Stimulated activated CD8-positive, alpha-beta memory T cell treated with anti-CD3 and anti-CD28 coated beads, Interleukin-4, amount 100 ng/mL, for 1 hour (primary cell): ENCODE measurements at places on chromosomes 7 and 10.

DNA sequence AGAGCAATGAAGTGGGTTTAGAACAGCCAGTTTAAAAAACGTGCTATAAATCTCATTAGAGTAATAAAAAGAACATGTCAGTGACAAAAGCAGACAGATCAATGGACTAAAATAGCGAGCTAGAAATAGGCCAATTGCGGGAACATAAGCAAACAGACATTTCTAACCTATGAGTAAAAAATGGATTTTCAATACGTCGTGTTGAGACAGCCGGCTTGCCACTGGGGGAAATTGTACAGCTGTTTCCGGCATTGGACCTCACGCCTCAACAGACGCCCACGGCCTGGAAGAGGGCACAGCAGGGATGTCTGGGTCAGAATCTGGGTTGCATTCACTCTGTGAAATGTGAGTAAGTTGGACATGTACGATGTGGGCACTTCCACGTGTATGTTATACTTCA lies 92.9 kb downstream of the SVOPL start:
- no peak for DNase-seq

GRCh38 chr7:131625817-131626372 lies 69.5 kb upstream of the PODXL start:
- DNase-seq, result no peak

- DNase-seq, result no peak
Observed at GRCh38 chr7:90563286-90563685, 32.8 kb upstream of the CDK14 start.

GRCh38 chr10:71978476-71978875 lies 14.3 kb downstream of the CHST3 start:
- DNase-seq, result no peak

DNA sequence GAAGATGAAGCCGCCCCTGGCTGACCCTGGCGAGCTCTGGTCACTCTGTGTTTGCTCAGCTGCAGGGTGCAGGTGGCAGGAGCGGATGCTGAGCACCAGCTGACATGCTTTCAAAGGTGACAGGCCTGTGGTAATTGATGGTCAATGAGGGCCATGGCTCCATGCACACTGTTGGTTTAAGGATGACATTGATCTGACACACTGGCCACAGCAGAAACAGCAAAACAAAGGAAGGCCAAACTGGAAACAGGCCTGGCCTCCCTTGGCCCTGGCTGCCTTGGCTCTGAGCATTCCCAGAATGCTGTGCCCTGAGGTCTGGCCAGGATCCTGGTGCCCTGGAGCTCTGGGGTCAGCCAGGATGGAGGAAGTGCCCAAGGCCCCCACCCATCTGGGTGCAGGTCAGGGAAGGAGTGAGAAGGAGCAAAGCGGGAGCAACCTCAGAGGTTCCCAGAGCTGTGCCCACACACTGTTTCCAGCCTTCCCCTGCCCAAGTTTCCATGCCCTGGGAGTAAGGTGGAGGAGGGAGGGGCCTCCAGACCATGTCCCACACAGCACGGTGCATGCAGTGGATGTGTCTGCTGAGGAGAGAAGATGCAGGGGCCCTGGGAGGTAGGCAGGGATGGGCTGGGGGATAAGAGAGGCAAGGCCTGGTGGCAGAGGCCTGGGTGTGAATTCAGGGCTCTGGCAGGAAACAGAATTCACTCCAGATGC lies 302.2 kb downstream of the RPS24 start:
- DNase-seq, result no peak
